ENCODE measurements at places on chromosomes 16 and 17.

DNA sequence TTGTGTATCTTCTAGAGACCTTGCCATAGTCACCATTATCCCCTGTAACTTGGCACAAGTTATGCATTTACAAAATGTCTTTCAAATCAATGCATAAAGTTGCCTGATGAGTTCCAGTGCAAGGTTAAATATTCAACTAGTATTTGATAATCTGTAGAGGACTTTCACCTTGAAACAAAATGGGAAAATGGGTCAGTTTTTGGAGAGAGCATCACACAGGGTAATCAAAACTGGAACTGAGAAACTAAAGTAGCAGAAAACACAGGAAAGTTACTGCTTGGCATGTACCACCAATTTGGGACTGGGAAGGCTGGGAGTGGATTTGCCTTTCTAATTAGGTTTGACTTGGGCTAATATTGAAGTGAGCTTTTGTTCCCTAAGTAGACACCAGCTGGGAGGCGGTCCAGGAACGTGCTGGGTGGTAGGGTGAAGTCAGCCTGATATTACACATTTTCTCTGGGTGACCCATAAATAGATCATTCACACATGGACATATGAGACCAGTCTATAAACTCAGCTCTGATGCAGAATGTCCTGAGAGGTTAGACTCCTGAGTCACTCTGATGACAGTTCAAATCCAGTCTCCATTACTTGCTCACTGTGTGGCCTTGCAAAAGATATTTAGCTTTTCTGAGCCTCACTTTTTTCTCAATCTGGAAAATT, 152.3 kb downstream of the PCTP start:
- no peak for DNase-seq

- no peak for DNase-seq
These were observed 128.1 kb downstream of the AIPL1 start for GRCh38 chr17:6306820-6307219.

GRCh38 chr16:4372578-4373355, 1.1 kb downstream of the VASN start:
- no peak for DNase-seq

GRCh38 chr16:29811170-29811895, 660 bp upstream of the PRRT2 start:
- peak; percentile 86 for DNase-seq

DNA sequence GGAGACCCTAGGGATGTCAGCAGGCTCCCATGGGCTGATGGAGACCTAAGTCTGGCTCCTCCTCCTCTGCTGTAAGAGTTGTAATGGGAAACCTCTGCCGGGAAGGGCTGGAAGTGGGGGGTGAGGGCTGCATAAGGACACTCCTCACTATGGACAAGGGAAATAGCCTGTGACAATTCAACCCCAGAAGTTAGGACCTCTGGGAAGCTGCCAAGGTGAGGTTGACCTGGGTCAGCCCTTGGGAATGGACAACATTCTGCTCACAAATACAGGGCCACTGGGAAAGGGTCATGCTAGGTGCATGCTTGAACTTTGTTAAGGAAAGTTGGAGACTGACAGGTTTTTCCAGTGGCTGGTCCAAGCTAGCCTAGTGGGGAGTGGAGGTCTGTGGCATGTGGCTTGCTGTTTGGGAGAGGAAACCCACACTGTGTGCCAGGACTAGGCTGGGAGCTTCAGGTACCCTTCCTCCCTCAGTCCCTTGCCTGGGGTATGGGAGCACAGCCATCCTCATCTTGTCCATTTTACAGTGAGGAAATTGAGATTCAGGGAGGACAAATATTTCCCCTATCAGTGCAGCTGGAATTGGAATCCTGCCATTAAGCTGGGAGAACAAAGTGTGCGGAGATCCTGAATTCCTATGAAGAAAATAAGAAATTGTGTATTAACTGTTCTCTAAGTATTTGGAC, 190.4 kb downstream of the SALL1 start:
- no peak for DNase-seq

- DNase-seq, result no peak
These were observed 9.0 kb downstream of the CBFA2T3 start for GRCh38 chr16:88967830-88968588.

GRCh38 chr16:1871974-1872635, at the start of gene MEIOB:
TSS of gene MEIOB (minus strand) at chr16:1872164. CDS start at chr16:1868175, 3,989 bp downstream.
- peak; percentile 96 for DNase-seq

GRCh38 chr17:46790216-46790615, 28.3 kb downstream of the WNT3 start:
- no peak for DNase-seq

DNA sequence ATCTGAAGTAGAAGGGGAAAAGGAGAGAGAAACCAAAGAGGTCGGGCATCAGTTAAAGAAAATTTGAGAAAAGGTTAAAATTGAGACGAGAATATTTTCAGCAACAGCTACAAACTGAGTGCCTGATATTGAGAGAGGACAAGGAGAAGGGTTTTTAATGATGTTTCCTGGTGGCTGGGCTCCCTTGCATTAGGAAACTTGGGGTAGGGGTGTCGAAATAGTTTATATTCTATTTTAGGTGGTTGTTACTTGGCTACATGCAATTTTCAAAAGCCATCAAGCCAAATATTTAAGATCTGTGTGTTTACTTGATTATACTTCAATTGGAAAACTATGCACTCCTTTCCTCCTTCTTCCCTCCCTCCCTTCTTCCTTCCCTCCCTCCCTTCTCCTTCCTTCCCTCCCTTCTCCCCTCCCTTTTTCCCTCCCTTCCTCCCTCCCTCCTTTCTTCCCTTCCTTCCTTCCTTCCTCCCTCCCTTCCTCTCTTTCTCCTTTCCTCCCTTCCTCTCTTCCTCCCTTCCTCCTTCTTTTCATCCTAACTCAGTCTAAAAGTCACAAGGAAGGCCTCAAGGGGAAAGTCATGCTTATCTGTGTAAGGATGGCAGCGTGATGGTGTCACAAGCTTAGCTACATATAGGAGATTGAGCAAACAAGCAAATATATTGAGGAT, 1.8 kb upstream of the APOH start:
- no peak for DNase-seq

DNA sequence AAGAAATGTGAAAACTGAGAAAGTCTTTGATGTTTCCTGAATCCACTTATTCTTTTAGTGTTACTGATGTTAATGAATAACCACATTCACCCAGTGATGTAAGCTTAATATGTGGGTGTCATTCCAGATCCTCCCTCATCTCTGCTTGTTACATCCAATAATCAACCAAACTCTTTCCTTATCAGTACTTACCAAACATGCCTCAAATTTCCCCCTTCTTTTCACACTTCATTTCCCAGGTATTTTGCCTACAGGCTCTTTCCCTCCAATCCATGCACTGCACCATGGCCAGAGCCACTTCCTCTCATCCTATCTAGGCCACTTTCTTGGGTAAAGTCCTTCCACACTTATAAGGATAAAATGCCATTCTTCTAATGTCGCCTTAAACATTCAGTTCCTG, 451.5 kb downstream of the NPIPA7 start:
- no peak for DNase-seq

- no peak for DNase-seq
These were observed 7.8 kb downstream of the TEX14 start for GRCh38 chr17:58684003-58684402.

DNA sequence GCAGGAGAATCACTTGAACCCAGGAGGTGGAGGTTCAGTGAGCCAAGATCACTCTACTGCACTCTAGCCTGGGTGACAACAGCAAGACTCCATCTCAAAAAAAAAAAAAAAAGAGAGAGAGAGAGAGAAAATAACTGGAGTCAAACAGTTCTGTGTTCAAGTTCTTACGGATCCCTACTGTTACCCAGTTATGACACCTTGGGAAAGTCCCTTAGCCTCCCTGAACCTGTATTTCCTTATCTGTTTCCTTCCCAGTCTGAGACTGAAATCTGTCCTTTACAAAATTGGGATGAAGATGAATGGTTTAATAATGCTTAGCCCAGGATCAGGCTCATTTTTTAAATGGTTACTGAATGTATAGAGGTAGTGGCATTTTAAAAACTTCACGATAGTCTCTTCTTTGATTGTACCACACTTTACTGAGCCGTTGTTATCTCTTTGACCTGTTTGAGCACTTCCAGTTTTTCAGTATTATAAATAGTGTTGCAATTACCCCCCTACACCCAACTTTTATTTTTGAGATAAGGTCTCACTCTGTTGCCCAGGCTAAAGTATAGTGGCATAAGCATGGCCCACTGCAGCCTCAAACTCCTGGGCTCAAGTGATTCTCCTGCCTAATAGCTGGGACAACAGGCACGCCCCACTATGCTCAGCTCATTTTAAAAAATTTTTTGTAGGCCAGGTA, 17.1 kb downstream of the ZNF768 start:
- DNase-seq, result no peak

GRCh38 chr17:68382582-68383085, 74.7 kb downstream of the WIPI1 start:
- no peak for DNase-seq

- no peak for DNase-seq
These were observed 25.4 kb downstream of the PELP1 start for GRCh38 chr17:4678448-4679026.

DNA sequence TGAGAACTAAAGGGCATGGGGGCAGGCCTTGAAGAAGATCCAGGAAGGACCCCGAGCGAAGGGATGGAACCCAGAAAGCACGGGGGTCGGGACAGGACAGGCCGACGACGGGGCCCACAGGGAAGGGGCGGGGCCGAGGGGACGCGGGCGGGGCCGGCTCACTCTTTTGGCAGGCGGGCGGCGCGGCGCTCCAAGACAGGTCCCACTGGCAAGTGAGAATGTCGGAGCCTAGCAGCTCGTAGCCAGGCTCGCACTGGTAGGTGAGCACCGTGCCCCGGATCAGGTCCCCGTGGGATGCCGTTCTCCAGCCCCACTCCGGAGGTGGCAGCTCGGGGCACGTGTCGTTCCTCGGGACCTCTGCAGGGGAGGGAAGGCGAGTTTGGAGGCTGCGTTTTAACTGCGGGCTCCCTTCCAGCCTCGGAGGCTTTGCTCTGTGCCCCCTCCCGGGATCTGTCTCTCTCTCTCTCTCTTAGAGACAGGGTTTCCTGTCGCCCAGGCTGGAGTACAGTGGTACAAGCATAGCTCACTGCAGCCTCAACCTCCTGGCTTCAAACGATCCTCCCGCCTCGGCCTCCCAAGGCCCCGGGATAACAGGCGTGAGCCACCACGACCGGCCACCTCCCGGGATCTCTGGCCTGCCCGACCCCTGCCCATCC, 13.7 kb upstream of the CDIPT start:
- DNase-seq, result no peak

- no peak for DNase-seq
These were observed 5.9 kb upstream of the DNAH17 start for GRCh38 chr17:78583091-78583490.

GRCh38 chr16:85465328-85466303, 147.5 kb upstream of the GSE1 start:
- DNase-seq, result no peak

Measured in H1 (cell line).